ENCODE measurements at places on chromosomes 3 and 15.

GRCh38 chr3:66236281-66236680, 15.5 kb downstream of the SLC25A26 start:
- no peak for DNase-seq

GRCh38 chr3:45659661-45660566, 29.3 kb upstream of the SACM1L start:
- DNase-seq, result no peak

DNA sequence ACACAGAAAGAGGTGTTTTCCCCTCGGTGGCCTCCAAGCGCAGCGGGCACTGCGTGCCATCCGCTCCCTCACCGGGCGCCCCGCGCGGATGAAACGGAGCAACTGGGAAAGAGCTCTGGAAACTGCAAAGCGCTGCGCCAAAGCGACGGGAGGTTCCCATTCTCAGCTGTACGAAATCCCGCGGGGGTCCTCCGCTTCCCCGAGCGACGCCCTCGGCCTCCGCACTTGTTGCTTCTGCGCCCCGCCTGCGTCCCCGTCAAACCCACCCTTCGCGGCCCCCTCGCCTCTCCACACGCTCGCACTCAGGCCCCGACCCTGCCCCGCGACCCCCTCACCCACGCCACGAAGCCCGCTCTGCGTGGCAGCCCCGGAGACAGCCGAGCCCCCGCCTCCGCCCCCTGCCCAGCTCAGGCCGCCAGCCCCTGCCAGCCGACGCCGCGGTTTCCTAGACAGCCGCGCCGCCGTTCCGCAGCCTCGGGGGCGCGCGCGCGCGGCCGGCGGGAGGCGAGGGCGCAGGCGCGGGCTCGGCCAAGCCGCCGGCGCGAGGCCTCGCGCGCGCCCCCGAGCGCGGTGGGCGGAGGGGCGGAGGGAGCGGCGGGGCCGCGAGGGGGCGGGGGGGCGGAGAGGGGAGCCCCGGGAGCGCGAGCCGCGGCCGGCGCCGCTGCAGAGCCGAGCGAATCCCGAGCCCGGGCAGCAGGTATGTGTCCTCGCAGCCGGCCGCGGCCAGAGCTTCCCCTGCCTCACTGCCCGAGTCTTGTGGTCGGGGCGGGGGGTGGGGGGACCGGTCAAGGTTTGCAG, at the start of gene TMEM266:
TMEM266 (plus strand) TSS at position 666 of the 798 bp plus-strand sequence. CDS start 74,279 bp downstream, outside the sequence.
- no peak for DNase-seq

- no peak for DNase-seq
Measured at GRCh38 chr3:179229177-179229576, 21.7 kb downstream of the KCNMB3 start.

GRCh38 chr3:16055606-16056211, 118.8 kb upstream of the GALNT15 start:
- no peak for DNase-seq
